Activated CD8-positive, alpha-beta memory T cell treated with anti-CD3 and anti-CD28 coated beads for 24 hours (primary cell): ENCODE measurements at places on chromosomes 6 and 20.

- peak; percentile 79 for DNase-seq
These were observed 37.1 kb downstream of the PPP1R16B start for GRCh38 chr20:38842558-38842981.

GRCh38 chr6:84260196-84260595 is 32.8 kb upstream of the CEP162 start:
- DNase-seq, result no peak

DNA sequence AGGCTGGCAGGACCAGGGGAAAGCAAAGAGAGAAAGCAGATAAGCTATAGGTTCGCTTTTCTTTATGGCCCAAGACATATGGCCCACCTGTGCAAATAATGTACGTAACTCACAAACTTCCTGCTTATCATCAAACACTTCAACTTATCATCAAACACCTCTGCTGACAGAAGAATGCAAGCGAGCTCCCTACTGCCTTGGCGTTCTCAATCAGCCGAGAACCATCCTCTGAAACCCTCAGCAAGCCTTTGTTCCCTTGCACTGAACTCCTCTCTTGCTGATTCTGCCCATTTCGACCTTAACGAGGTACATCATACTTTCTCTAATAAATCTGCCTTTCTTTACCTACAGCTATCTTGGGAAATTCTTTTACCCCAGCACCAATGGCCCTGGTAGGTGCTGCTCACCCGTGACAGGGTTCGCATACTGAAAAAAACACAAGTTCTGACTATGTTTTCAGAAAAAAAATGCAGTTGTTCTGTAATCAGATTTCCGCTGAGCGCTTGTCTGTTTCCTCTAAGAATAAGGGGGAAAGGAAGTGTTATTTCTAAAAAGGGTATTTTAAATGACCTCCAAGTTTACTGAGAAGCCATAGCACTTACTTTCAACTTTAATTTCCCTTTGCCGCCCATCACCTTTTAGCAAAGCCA is 28.3 kb downstream of the SERPINB6 start:
- peak; percentile 58 for DNase-seq

- no peak for DNase-seq
These were observed 301 bp downstream of the PPP1R3D start for GRCh38 chr20:59939879-59940128.

DNA sequence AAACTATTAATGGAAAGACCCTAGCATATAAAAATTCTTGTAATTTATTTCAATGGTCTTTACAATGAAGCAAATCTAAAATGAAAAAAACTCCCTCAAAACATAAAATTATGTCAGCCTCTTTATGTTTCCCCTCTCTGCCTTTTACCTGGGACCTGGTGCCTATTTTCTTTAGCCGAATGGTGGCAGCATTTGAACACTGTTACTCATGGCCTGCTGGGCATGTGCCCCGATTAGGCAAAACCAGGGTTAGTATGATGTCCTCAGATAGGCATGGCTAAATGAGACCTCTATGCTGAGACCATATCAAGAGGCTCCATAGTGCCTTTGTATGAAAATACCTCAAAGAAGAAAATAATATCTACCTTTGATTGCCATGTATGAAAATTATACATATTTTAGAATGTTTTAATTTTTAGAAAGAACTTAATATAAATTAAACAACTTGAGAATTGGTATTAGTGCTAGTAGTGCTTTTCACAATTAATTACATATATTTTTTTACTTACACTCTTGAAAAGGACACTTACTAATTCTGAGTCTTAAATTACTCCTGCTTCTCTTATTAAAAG is 22.5 kb upstream of the C6orf58 start:
- DNase-seq, result no peak

DNA sequence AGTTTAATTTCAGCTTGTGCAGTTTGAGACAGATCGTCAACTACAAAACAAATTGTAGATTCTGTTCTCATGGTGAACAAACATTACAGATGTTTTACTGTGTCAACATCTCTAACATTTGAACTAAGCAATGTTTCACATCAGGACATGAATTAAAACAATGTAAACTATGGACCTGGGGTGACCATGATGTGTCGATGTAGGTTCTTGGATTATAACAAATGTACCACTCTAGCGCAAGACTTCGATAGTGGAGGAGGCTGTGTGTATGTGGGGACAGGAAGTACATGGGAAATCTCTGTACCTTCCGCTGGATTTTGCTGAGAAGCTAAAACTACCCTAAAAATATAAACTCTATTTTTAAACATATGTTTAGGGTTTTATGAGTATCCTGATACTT is 17.1 kb downstream of the HIVEP2 start:
- no peak for DNase-seq

GRCh38 chr6:167093922-167094432 is 28.9 kb upstream of the CCR6 start:
- peak; percentile 89 for DNase-seq

DNA sequence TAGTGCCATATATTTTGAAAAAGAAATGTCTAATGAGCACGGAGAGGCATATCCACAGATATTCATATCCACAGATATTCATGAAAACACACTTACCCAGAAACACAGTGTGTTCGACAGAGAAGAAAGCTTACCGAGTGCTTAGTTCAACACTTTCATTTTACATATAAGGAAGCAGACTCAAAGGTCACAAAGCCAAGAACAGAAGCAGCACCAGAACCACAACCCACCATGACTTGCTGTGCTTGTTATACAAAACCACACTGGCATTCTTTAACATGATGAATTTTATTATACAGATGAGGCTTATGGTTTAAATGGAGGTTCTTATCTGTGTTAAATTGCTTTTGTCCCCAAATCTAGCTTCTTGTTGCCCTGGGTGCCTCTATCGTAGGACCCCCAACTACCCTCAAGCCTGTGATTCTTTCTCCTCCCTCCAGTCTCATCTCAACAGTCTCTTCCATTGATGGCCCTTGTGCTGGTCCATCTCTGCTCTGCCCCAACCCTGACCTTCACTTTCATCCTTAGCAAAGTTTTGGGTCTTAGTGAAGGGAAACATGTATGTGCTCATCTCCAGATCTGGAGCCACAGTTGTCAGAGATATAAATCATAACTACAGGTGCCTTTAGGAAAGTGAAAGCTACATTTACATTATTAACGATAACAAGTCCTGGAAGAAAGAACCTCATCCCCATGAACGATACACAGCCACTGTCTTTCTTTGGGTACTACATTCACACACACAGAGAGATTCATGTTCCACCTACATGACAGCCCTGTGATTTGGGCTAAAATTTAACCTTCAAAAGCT is 40.0 kb downstream of the SF3B5 start:
- DNase-seq, result peak; percentile 67

DNA sequence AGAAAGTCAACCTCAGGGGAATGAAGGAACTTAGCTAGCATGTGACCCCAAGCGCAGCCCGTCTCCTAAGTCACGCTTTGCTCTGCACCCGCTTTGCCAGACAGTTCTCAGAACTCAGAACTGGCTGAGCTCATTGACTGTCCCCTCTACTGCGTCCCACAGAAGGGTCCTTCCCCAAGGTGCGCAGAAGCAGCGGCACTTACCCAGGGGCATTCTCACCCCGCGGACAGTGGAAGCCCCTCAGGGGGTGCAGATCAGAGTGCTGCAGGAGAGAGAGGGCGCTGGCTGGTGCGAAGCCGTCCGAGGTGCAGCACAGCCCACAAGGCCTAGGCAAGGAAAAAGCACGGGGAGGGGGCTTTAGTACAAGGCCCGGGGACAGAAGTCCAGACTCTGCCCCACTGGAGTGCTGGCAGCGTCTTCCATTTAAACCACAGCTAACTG is 807 bp downstream of the SNHG17 start:
- DNase-seq, result peak; percentile 81

DNA sequence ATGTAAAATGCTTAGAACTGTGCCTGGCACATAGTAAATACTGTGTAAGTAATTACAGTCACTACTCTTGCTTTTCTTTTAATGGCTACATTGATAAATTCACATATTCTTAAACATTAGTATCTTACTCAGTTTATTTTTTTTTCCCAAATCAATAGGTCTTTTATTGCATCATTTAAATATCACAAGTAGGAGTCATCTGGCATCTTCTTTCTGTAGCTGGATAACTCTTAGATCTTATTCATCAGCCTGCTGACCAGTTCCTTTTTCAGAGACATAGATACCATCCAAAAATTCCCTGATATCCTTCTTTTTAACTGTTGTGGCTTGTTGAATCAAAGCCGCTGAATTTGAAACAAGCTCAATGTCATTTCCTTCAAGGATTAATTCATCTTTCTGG is 20.0 kb upstream of the PHF3 start:
- no peak for DNase-seq

DNA sequence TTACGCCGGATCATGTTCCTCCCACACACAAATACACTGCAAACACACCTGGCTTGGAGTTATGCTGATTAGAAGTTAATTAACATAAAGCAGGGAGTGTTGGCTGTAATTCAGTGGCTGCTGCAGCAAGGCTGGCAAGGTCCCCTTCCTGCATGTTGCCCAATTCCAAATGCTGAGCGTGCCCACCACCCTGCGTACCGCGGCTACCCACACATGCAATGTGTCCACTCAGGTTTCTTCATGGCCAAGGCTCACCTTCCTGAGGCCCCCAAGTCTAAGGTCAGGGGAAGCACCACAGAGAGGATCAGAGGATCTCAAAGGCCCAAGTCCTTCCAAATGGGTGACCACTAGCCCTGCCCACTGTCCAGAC is 11.6 kb upstream of the PRND start:
- DNase-seq, result no peak

- DNase-seq, result peak; percentile 74
These were observed 8.8 kb upstream of the RSPH3 start for GRCh38 chr6:159008656-159009288.

DNA sequence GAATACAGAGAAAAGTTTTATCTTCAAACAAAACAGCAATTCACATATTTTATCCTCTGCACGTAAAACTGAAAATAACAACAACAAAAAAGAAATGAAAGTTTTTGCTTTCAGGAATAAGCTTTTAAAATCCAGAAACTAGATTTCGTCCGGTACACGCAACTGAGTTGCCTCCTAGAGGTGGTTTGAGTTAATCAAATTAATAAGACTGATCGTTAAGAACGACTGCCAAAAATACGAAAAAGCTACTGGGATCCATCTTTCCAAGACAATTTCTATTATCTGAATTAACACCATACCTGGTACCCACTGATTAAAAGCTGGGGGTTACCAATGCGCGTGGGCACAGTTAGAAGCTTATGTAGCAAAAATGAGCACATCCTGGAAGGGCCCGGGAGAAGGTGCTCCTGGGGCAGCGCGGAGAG is 669 bp downstream of the PDCD2 start:
- DNase-seq, result no peak

GRCh38 chr6:11774426-11774825 is 4.2 kb downstream of the ADTRP start:
- DNase-seq, result no peak

DNA sequence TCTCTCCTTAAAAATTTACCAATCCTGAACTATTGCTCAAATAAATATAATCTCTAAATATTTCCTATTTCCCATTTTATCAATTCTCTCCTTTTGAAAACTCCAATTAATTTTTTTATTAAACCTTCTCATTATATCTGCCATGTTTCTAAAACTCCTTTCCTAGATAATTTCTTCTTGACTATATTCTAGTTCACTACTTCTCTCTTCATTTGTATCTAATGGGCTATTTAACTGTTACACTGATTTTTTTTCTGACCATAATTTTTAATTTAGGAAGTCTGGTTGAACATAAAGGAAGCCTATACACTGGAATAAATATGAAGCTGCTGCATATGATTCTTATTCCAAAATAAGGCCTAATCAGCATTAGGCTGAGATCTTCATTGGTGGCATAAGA is 96.3 kb upstream of the PLN start:
- DNase-seq, result no peak

DNA sequence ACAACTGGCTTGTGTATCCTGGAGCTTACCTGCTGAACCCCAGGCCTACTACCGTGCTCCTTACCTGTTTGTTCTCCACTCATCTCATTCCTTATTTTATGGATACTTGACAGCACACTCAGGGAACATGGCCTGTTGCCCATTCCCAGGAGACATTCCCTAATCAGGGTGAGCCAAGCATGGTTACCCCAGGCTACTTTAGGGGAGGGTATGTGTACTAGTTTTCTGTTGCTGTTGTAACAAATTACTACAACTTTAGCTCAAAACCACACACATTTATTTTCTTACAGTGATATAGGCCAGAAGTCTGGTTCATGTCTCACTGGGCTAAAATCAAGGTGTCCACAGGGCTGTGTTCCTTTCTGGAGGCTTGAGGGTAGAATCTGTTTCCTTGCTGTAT is 15.0 kb upstream of the TRAM2 start:
- DNase-seq, result no peak

DNA sequence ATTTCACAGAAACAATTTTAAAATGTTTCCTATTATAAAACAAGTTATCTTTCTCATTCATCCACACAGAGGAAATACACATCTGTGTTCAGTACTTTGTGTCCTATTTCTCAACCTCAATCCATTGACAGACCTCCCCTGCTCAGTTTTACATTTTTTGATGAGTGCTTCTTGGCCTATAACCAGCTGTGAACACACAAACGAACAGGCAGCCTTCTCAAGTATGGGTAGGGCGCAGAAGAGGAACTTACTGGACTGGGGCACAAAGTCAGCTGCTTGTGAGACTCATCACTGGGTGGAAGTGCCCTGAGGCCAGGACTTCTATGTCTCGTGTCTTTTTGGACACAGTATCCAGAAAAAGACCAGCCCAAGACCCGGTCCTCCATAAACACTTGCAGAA is 2.8 kb downstream of the RPS6KA2 start:
- peak; percentile 35 for DNase-seq

GRCh38 chr20:38110525-38111178 is 54.4 kb downstream of the TGM2 start:
- DNase-seq, result no peak

DNA sequence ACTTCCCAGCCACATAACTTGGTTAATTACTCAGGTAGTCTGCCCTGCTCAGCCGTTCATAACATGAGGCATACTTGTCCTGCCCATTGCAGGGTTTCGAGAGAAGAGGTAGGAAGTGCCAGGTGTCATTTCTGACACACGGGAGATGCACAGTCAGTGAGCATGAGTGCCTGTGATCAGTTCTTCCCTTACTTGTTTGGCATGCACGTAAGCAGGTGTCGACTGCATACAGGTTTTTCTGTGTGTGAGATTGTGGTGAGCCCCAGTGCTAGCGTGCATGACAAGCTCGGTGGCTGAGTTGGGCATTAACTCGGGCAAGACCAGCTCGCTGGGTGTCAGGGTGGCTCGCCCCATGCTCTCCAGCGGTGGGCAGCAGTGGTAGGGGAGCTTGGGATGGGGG is 51.2 kb upstream of the SLC22A1 start:
- no peak for DNase-seq

GRCh38 chr6:118913161-118913560 is 19.2 kb downstream of the ASF1A start:
- no peak for DNase-seq
